ENCODE measurements at places on chromosomes 5 and 9.

- DNase-seq = no peak
Observed at GRCh38 chr9:4936823-4937222, 48.2 kb upstream of the JAK2 start.

- no peak for DNase-seq
Observed at GRCh38 chr9:111144741-111145140, 106.5 kb upstream of the LPAR1 start.

GRCh38 chr5:151471276-151471675 is 23.9 kb downstream of the SLC36A1 start:
- DNase-seq = peak; percentile 13

- no peak for DNase-seq
Observed at GRCh38 chr9:81225596-81225995, 463.8 kb downstream of the TLE1 start.

DNA sequence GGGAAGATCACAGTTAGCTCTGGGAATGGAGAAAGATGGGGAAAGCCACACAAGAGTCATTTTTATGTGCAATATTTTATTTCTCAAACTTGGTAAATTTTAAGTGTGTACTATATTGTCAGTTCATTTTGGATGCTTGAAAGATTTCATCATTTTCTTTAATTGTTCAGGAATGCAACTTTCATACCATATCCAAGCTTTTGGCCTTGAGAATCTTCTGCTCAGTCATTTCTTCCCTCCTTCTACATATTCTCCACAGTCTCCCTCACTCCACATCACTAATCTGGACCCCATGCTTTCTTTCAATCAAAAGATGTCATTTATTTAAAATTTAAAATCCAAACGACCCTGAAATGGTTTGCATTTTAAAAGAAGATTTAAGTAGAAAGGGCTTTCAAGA is 135.4 kb downstream of the FAM114A2 start:
- DNase-seq = no peak

DNA sequence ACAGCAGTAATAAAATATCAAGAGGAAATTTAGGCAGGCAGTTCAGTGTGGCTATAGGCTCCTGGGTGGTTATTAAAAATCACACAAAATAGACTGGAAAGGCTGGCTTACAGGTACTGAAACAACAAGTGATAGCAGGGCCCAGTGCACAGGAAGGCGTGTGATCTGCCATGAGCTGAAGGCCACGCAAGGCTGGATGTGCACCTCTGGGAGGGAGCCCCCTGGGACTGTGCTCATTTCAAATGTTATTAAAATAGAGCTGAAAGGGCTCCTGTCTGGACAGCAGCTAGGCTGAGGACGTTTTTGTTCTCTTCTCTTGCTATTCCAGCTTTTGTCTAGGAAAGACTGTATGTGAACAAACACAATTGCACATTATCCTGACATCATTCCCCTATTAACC is 324.3 kb upstream of the RFX3 start:
- DNase-seq = no peak
